Mucosa of descending colon (tissue), 3 donors: ENCODE measurements at places on chromosomes 7 and 10. TPM values are rescaled to one million over a fixed set of nuclear protein-coding genes. Genes with fewer than 3 reads are reported as not detected.
A peak's percentile ranks its signal among the peaks of the same experiment; 100 is the strongest.

TMEM213 gene
- not detected for total RNA-seq

SEMA3A gene
- total RNA-seq = 76.7 TPM

TACR2 gene
- total RNA-seq = 6.3 TPM

AGMO gene
- total RNA-seq = 3.0 TPM

- DNase-seq = no peak
Measured at GRCh38 chr7:118324790-118325449, 100.4 kb downstream of the ANKRD7 start.

DNA sequence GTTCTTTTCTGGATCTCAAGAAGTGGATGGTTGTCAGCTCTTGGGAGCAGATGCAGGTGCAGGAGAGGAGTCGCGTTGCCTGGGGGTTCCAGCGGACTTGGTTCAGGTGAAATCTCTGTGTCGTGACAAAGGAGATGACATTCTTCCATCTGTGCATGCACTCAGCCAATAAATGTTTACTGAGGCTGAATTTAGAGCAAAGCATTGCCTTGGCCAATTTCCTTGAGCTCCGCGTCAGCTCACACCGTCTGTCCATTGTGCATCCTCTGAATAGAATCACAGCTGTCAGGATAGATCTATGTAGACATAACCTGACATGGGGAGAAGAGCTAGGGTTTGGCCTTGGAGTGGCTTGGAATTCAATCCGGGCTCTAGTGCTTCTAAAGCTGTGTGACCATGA lies 343.7 kb downstream of the GLRX3 start:
- DNase-seq = no peak

GRCh38 chr10:23432166-23432565 lies 6.7 kb upstream of the OTUD1 start:
- DNase-seq = peak; percentile 44
